EH (cell line): ENCODE measurements at places on chromosomes 16 and 17.
A peak's percentile ranks its signal among the peaks of the same experiment; 100 is the strongest.

DNA sequence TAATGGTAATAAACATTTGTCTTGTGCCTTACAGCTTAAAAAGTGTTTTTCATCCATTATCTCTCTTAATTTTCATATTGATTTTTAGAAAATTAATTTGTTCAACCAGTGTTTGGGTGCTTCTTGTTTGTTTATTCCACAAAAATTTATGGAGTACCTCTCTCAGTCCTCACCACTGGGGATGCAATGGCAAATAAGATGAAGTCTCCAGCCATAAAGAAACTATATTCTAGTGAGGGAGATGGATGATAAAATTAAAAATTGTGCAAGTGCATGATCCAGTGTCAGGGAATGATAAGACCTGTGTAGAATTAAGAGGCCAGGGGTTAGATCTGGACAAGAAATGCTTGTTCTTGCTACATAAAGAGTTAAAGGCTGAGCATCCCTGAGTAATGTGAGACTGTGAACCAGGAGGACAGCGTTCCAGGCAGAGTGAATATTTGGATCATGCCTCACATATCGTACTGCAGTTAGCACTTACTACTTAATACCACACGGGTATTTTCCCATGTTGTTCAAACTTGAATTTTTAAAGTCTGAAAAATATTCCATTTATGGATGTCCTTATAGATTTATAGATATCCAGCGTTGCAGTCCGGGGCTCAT, 535.7 kb upstream of the HSBP1 start:
- DNase-seq, result peak; percentile 54

GRCh38 chr16:4846503-4846900, 586 bp downstream of the GLYR1 start:
- DNase-seq, result peak; percentile 76

GRCh38 chr17:9702914-9703780, 57.8 kb downstream of the USP43 start:
- no peak for DNase-seq

- DNase-seq, result no peak
Measured at GRCh38 chr16:28898266-28898665, 20.0 kb downstream of the ATP2A1 start.

- peak; percentile 24 for DNase-seq
Measured at GRCh38 chr17:78419970-78420815, 41.7 kb downstream of the PGS1 start.

- DNase-seq, result peak; percentile 63
Measured at GRCh38 chr17:55735731-55736405, 13.2 kb upstream of the TMEM100 start.

DNA sequence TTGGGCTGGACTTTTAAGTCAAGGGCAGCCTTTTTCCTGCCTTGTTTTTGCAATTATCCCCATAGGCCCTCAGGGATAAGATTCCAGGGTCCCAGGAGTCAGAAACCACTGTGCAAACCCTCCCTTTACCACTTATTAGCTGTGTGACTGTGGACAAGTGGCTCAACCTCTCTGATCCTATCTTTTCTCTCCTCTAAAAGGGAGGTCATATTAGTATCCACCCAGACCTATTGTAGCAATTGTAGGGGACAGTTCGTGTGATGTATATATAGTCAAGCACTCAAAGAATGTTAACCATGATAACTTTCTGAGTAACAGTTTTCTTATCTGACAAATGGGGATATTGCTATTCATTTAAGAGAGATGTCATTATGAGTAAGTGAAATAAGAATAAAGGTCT, 68.2 kb downstream of the IRX5 start:
- DNase-seq, result no peak
